Stimulated activated CD4-positive, alpha-beta T cell treated with anti-CD3 and anti-CD28 coated beads, Interleukin-12 subunit alpha, Interleukin-12 subunit beta, amount 100 ng/mL, for 24 hours (primary cell): ENCODE measurements at places on chromosomes 5 and 9.

- DNase-seq = no peak
Observed at GRCh38 chr9:38234479-38235170, 157.9 kb upstream of the ALDH1B1 start.

DNA sequence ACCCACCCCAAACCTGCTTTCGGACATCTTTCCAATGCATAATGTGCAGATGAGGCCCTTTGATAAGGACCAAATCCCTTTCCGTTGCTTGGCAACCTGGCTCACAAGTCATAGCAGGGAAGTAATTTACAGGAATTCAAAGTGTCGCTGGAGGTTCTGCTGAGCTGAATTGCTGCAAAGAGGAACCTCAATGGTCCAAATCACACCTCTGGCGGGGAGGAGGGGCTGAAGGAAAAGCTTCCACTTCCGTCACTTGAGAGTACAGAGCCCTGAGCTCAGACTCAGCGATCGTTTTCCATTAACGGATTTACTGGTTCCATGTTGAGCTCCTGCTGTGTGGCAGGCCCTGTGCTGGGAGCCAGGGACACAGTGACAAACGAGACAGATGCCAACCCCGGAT, 99.3 kb downstream of the KCNIP1 start:
- DNase-seq = no peak

DNA sequence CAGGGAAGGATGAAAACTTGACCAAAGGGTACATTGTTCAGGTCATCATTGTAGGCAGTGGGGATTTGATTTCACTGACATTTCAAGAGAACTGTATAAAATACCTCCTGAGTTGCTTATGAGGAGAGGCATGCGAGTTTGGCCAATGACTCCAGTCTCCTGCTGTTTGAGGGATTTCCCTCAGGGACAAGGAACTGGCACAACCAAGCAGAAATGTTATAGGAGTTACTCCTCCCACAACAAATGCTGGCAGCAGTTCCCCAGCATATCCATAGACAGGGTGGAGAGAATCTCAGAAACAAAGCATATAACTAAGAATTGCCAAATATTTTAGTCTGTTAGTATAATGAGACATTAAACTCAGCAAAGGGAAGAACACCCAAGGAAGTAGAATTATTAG, 47.2 kb upstream of the FBXL7 start:
- no peak for DNase-seq

DNA sequence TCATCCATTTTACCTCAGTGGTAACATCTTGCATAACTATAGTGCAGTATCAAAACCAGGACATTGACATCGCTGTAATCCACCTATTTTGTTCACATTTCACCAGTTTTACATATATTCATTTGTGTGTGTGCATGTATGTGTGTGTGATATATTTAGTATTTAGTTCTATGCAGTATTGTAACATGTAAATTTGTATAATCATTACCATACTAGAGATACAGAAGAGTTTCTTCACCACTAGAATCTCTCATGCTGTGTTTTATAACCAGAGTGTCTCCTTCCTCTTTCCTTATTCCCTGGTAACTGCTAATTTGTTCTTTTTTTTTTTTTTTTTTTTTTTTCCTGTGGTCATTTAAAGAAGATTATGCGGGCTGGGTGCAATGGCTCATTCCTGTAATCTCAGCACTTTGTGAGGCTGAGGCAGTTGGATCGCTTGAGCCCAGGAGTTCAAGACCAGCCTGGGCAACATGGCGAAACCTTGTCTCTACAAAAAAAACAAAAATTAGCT, 11.0 kb downstream of the RASA1 start:
- no peak for DNase-seq

DNA sequence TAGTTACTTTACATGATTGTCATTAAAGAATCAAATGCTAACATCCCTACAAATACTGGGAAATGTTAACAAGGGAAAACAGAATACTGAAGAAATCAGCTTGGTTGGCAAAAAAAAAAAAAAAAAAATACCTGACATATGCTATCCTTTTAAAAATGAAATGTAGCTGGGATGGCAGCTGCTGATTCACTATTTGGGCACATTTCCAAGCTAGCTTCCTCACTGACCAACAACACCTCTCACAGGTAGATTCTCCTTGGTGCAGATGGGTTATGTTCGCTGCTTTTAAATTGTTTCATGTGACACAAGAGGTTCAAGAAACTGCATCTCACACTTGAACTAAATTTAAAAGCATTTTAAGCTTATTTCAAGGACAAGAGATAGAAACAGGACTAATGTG, 6.1 kb upstream of the PRUNE2 start:
- DNase-seq = no peak

DNA sequence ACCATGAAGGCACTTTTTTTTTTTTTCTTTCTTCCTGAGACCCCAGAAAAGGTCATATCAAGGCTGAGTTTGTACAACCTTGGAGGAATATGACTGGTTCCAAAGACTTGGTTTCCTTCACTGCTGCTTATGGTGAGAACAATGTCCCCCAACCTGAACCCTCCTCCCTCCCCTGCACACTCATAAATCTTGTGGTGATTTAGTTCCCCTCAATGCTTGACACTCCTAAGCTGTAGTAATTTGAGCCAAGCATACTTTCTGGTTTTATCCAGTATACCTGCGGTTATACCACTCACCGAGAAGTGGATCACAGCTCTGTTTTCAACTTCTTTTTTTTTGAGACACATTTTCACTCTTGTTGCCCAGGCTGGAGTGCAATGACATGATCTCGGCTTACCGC, 149.9 kb upstream of the KLF4 start:
- no peak for DNase-seq

GRCh38 chr5:146592352-146592751, 76.4 kb upstream of the GPR151 start:
- no peak for DNase-seq

GRCh38 chr5:33944543-33945132, 8.5 kb downstream of the RXFP3 start:
- no peak for DNase-seq

- no peak for DNase-seq
Observed at GRCh38 chr5:139149477-139150199, 48.5 kb downstream of the SIL1 start.

GRCh38 chr5:31113666-31114350, 79.7 kb upstream of the CDH6 start:
- no peak for DNase-seq

DNA sequence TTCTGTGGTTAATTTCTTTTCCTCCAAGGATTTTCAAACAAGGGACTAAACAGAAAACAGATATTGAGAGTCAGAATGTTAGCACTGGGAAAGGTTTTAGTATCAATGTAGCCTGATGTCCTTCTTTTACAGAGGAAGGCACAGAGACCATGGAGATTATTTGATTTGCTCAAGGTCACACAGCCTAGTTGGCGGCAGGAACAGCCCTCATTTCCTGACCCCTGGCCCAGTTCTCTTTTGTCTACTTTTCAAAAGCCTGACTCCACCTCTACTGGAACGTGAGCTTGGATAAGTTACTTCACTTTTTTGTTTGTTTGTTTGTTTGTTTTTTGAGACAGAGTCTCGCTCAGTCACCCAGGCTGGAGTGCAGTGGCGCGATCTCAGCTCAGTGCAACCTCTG, 6.6 kb upstream of the NRG2 start:
- DNase-seq = no peak

GRCh38 chr5:10995891-10996290, 234.9 kb upstream of the DAP start:
- no peak for DNase-seq

DNA sequence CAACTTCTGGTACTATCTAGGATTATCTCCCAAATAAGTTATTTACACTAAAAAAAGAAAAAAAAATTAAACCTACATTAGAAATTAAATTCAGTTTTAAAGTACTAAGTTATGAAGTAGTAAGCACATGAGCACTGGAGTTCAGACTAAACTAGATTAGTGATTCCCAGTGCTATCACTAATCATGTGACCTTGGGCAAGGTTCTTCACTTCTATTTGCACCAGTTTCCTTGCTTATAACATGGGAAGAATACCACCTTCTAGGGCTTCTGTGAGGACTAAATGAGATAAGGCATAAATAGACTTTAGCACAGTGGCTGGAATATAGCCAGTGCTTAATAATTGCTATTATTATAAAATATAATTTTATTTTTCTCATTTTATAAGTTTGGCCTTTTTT, 10.5 kb downstream of the ELOVL7 start:
- DNase-seq = no peak
